ENCODE measurements at places on chromosomes 4 and X. TPM values are rescaled to one million over a fixed set of nuclear protein-coding genes. Genes with fewer than 3 reads are reported as not detected.

DNA sequence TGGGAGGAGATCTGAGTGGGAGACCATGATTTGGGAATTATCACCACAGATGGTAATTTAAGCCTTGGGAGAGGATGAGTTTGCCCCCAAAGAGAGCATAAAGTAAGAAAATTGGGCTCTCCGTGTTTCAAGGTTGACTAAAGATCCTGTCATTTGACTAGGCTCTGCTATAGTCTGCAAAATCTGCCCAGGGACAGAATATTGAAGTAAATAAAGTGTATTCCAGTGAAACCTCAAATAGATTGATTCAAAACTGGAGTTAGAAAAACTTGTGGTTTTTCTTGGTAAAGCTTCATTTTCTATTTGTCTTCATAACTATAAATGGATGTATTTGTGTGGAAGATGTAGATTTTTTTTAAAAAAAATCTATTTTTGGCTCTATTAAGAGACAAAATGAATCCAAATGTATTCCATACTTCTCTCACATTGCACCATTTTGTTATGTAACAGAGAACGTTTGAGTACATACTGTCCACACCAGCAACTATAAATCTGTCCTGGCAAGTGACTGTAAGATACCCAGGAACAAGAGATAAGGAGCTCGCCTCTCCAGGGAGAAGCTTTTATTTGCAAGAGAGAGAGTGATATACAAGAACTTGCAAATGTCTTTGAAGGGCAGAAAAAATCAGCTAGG lies 170.2 kb downstream of the CBR4 start:
- DNase-seq, result no peak

- no peak for DNase-seq
Observed at GRCh38 chr4:29113960-29114359, 1606.2 kb upstream of the PCDH7 start.

SCML1 gene
- total RNA-seq, result 12.3 TPM

SGMS2 gene
- total RNA-seq, result 51.1 TPM

MAGEB2 gene
- total RNA-seq, result 0.46 TPM

GRCh38 chr4:168522829-168523489 lies 26.1 kb downstream of the PALLD start:
- peak; percentile 30 for DNase-seq

DNA sequence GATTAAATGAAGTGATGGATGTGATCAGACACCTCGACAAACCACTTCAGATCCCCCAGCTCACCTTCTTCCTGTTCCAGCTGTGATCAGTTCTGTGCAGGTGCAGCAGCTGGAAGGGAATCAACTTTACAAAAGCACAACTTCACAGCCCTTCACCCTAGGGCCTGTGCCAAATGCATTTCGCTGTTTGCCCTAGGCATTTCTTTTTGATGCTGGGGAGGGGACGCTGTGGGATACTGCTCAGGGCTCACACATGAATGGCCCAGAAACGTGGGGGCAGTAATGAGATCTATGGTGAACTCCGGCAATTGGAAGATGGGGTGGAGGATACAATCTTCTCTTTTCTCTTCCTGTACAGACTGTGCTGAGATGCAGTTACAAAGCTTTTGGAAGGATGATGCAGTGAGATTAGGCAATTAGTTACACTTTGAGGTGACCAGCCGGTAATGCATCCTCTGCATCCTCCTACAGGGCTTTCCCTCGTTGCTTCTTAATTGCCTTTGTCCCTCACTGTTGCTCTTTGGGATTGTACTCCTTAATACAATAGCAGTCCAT lies 215.1 kb upstream of the PITX2 start:
- no peak for DNase-seq

GRCh38 chr4:158053086-158053485 lies 119.7 kb downstream of the GASK1B start:
- DNase-seq, result no peak
